ENCODE measurements at places on chromosomes 2 and 18.

DNA sequence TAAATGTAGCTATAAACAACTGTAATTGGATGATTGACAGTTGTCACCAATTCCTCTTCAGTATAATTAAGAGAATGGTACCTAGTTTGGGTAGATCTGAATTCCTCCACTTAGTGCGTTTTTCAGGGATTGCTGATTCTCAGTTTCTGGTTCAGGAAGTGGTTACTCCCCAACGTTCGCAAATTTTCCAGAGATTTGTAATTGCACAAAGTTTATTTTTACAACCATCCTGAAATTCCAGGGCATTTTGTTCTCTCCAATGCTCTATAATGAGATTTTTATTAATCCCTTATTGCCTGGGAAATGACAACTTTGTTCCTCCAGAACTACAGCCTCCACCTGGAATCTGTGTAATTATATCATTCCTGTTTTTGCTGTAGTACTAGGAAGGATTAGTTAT, 710.6 kb upstream of the ZEB2 start:
- no peak for DNase-seq

- DNase-seq: no peak
Measured at GRCh38 chr18:33957707-33958106, 267.0 kb downstream of the NOL4 start.

GRCh38 chr18:62693659-62694058, 21.7 kb upstream of the PHLPP1 start:
- no peak for DNase-seq

GRCh38 chr2:45962177-45962921, 310.9 kb downstream of the PRKCE start:
- no peak for DNase-seq

DNA sequence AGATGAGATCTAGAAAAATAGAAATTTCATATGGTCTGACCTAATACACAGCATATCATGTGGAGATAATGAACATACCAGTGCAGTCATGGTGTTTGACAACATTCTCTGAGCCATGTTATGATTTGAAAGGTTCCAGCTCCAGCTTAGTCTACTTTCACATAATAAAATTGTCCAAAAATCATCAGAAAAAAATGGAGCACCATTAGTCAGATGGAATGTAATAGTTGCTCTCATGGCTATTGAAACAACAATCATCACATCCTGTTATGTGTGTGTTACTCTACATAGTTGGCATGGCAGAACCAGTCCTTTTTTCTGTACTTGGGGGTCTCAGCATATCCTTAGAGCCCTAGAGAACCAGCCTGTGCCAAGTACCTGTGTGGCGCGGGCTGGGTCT, 678.9 kb upstream of the FANCL start:
- DNase-seq: no peak

- no peak for DNase-seq
Measured at GRCh38 chr2:84874381-84875212, 6.3 kb downstream of the TRABD2A start.

- no peak for DNase-seq
Measured at GRCh38 chr2:183059561-183059960, 19.0 kb upstream of the DUSP19 start.

GRCh38 chr2:52311862-52312261, 1279.9 kb upstream of the NRXN1 start:
- DNase-seq: no peak

- DNase-seq: no peak
Measured at GRCh38 chr2:46414701-46415100, 64.7 kb upstream of the TMEM247 start.

DNA sequence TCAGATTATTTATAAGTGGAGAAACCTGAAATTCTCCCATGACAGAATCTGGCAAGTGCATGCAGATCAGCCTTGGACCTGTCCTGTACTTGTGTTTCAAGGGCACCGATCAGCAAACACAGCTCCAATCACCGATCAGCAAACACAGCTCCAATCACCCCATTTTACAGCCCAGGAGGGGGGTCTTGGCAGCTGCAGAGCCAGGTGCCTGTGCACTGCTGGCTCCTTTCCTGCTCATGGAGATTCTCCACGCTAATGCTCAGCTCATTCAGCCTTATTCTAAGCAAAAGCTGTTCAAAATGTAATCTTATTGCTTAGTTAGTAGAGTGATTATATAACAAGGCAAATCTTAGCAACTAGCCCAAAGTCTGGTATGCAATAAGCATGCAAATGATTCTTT, 623.1 kb upstream of the HS6ST1 start:
- DNase-seq: no peak

DNA sequence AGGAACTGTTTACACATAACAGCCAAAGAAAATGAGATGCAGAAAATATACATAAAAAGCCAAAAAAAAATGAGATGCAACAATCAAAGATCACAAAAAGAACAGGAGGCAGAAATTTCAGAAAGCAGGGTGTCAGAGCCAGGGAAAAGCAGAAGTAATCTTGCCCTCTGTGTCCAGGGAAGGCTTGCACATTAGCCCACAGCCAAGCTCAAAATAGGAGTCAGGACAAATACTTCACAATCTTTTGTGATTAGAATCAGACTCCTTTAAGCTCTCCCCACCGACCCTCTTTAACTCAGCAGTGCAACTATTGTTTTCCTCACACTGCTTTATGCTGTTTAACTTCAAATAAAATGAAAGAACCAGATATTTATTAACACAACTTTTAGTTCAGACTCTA, 34.6 kb downstream of the IAH1 start:
- DNase-seq: no peak

- no peak for DNase-seq
Measured at GRCh38 chr2:40874380-40874779, 422.5 kb upstream of the SLC8A1 start.

DNA sequence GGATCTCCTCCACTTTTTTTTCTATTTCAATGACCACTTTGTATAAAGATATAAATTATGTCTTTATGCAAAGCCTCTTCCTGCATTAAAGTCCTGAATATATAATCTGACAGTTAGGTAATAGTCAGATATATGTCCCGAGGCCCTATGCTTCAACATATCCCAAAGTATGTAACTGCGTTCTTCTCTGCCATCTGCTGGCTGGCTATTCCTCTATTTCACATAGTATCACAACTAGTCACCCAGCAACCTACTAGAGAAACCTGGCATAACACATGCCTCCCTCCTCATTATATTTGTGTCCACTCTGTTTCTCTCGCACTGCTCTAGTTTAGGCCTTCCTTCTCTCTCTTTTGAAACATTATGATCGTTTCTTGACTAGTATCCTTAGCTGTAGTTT, 640.8 kb downstream of the DPP10 start:
- no peak for DNase-seq

DNA sequence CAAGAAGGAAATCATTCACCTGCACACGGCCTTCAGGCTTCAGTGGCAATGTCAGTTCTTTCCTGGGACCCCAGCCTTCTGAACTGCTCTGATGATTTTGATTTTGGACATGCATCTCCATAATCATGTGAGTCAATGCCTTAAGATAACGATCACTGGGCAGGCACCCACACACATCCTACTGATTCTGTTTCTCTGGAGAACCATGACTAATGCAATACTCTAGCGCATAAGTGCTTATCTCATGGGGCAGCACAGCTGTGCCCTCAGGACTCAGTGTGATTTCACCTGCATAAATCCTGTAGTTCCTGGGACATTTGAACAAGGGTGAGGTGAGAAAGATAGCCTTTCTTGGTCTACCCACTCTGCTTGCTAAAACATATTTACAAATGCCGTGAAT, 144.6 kb downstream of the AKAIN1 start:
- DNase-seq: no peak

DNA sequence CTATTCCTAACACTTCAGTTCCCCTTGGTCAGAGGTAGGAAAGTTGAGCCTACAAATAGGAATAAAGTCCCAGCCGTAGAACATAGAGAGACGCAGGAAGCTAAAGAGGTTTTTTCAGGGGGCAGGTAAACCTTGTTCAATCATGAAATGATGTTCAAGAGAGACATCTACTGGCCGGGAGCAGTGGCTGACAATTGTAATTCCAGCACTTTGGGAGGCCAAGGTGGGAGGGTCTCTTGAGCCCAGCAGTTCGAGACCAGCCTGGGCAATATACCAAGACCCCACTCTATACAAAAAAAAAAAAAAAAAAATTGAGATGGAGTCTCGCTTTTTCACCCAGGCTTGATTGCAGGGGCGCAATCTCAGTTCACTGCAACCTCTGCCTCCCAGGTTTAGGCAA, 66.7 kb upstream of the DNAJC10 start:
- DNase-seq: no peak

DNA sequence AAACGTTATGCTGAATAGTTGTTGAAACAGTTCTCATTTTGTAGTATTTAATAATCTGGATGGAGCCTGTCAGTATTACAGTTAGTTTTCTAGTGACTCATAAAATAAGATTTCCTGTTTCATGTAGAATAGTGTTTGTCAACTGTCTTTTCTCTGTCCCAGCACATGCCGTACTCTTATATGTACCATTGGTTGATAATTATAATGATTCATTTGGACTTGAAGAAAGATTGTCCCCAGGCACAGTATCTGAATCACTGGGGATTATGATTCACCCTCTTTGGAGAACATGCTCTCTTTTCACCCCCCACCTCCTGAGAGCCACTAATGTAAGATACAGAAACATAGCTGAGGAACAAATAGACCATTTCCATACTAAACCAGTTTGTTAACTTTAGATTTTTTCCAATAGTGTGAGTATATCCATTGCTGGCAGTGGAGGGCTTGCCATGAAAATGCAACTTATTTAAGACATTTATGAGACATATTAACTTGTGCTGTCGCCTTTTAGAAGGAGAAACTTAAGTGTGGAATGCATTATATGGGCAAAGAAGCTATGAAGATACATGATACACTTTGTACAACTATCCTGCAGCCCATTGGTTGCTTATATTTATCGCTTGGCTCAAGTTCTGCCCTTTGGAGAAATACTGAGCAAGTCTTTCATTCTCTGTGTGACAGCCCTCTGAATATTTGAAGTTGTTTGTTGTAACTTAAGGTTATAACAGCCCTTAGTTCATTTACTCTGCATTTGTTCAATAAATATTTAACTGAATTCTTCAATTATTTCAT, 12.4 kb downstream of the COPS8 start:
- DNase-seq: no peak

DNA sequence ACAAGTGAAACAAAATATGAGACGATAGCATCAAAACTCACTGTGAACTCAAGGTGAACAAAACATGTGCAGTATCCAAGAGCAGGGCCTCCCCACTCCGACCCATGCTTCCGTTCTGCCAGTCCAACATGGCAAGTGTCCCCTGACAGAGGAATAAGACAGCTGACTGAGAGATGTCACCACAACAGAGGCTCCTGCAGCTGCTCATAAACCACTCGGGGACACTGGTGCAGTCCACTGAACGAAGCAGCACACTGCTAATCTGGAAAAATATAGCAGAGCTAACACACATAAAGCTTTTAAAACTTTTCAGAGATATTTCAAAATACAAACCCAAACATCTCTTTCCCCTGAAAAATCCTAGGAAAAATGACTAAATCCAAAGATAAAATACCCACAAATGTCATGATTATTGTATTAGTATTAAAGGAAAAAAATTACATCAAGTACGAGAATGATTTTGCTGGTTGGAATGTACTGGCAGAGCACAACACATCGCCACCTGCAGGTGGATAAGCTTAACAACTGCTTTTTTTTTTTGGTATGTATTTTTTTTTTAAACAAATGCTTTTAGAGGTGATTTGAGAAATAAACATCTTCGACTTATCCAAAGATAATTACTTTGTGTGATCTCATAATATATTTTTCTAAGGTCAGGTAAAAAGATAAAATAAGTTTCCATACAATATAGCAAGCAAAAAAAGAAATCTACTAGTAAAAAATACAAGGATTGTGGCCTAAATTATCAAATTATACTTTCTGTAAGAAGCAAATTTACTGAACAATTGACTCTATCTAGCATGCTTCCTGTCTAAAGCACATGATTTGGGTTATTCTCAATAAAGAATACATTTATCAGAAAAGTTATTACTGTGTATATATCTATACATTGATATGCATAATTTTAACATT, 18.6 kb downstream of the THADA start:
- no peak for DNase-seq

GRCh38 chr2:12155303-12156051, 409.0 kb downstream of the LPIN1 start:
- DNase-seq: no peak

DNA sequence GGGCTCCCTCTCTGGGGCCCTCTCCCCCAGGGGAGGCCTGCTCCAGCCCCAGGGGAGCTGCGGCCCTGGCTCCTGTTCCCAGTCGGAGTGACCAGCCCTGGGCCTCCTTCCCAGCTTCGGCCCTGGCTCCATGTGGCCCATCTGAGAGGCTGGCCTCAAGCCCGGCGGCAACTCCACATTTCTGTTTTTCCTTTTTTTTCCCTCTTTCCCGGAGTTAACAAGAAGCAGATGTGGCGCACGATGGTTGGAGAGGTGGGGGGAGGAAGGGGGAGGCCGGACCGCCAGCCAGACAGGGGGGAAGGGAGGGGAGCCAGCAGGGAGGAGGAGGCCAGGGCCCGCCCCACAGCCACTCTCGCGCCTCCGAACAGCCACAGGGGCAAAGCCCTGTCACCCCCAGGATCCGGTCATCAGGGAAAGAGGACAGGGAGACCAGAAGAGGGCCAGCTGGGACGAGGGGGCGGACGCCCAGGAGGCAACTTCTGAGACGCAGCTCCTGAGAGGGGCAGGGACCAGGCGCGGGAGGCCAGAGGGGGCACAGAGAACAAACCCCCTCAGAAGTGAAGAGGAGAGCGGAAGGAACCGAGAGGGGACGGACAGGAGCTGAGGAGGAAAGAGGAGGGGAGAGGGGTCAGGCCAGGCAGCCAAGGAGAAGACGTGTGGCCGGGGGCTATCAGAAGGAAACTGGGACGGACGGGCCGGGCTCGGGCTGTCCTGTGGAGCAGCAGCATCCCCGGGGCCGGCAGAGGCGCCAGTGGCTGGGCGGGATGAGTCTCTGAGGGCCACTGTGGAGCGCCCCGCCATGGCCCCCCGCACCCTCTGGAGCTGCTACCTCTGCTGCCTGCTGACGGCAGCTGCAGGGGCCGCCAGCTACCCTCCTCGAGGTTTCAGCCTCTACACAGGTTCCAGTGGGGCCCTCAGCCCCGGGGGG, at the start of gene EMILIN1:
EMILIN1 (plus strand) TSS at position 349 of the 928 bp plus-strand sequence; CDS start at position 800, 451 bp downstream.
- no peak for DNase-seq

GRCh38 chr2:23557455-23557854, 172.5 kb downstream of the KLHL29 start:
- no peak for DNase-seq

DNA sequence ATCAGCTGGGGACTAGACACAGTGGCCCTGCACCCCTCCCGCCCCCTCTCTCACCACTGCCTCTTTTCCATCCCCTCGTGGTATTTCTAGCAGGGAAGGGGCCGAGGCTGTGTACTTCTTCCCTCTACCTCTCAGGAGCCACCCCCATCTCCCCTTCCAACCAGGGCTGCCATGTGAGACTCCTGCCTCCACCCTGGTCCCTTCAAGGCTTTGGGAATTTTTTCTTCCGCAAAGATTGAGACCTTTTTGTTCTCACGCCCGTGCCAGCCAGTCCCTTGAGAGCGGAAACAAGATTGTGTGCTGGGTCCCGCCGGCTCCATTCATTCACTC, 39.1 kb downstream of the LPIN1 start:
- DNase-seq: no peak

GRCh38 chr18:7760967-7761948, 194.1 kb downstream of the PTPRM start:
- DNase-seq: no peak
